Fibroblast of gingiva (primary cell): ENCODE measurements at places on chromosomes 4 and X.

- DNase-seq: peak; percentile 21
Observed at GRCh38 chr4:183347566-183347965, 25.3 kb upstream of the CLDN24 start.

DNA sequence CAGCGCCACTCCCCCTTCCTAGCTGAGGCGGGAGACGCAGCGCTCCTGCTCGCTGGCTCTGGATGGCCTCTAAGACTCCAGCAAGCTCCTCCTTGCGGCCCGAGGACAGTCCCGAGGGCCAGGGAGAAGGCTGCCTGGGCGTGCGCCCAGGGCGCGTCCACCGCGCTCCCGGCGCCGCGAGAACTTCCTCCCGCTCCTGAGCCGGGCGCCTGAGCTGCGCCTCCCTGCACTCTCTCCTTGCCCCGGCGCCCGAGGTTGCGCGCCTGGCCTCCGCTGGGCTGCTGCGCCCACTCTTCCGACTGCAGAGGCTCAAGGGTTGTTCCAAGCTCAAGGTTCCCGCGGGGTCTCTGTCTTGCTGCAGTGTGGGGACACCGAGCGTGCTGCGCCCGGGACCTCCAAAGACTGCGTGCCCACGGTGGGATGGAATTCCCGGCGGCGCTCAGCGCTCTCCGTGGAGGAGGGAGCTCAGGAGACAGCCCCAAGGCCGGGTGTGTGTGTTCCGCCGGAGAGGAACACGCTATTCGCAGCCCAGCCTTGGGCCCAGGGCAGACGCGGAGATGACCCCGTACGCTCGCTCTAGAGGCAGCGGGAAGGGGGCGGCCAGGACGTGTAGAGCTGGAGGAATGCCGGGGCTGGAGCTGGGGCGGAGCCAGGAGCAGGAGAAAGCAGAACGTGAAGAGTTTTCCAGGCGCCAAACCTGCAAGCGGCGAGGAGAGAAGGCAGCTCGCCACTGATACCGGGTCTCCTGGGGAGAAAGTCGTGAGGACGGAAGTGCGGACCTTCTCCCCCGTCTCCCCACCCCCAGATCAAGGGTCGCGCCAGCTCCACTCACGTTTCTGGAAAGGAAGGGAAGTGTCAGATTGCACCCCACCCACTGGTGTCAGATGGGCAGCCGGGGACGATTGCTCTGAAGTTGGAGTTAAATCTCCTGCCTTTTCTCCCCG, at the start of gene ARHGAP6:
ARHGAP6 (minus strand) TSS at position 753 of the 944 bp plus-strand sequence. CDS start 1,092 bp downstream, outside the sequence.
- DNase-seq: peak; percentile 68

DNA sequence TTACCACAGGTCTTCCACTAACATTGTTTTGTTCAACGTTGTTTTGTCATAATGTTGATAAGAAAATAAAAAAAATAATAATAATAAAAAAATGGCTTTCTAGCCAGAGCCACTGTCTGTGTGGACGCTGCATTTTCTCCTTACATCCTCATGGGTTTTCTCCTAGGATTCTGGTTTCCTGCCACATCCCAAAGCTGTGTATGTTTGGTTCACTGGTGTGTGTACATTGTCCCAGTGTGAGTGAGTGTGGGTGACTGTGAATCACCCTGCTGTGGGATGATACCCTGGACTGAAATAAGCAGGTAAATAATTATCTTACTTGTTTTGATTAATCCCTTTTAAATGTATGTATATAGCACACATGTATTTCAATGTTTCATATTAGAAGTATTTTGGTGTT, 2154.4 kb upstream of the AGA start:
- no peak for DNase-seq

DNA sequence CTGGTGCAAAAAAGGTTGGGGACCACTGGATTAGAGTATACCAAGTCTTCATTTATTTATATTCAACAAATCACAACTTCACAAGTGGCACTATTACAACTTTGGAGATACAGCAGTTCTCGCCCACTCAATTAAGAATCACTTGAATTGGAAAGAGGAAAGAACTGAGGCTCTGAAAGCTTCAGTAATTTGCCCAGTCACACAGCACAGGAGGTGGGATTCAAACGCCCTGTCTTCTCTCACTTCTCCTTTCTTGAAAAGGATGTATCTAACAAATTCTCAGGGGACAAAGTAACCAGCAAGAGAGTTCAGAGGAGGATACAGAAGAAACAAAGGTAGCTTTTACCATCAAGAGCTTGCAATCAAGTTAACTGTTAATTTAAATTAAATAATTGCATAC, 12.4 kb downstream of the SMIM14 start:
- DNase-seq: no peak

GRCh38 chr4:31545330-31545729, 825.2 kb downstream of the PCDH7 start:
- no peak for DNase-seq

DNA sequence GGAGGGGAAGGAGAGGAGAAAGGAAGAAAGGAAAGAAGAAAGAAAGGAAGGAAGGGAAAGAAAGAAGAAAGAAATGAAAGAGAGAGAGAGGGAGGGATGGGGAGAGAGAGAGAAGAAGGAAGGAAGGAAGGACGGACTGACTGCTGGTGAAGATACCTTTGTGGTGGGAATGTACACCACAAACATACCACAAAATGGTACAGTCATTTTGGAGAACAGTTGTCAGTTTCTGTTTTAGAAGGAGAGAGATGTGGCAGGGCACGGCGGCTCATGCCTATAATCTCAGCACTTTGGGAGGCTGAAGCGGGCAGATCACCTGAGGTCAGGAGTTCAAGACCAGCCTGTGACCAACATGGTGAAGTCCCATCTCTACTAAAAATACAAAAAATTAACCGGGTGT, 40.0 kb upstream of the SHISA3 start:
- DNase-seq: no peak
